Esophagus squamous epithelium (tissue), 5 donors: ENCODE measurements at places on chromosomes 2 and 18.

GRCh38 chr2:101627285-101628029 lies 70.0 kb upstream of the MAP4K4 start:
- no peak overlapping the region for H3K27ac ChIP-seq
- no peaks in the 10 kb centered on the region for H3K36me3 ChIP-seq
- H3K4me3 ChIP-seq, result no peak overlapping the region

GRCh38 chr2:223469270-223470046 lies 132.7 kb downstream of the SCG2 start:
- no peaks in the 10 kb centered on the region for H3K4me1 ChIP-seq
- H3K27me3 ChIP-seq, result no peaks in the 10 kb centered on the region
- DNase-seq, result no peak

GRCh38 chr2:204628926-204629712 lies 83.8 kb downstream of the PARD3B start:
- H3K36me3 ChIP-seq, result no peaks in the 10 kb centered on the region
- DNase-seq, result no peak
- H3K4me1 ChIP-seq, result no peaks in the 10 kb centered on the region
- H3K27ac ChIP-seq, result no peak overlapping the region
- no peak overlapping the region for H3K4me3 ChIP-seq

GRCh38 chr2:176997792-176998169 lies 214.8 kb upstream of the HNRNPA3 start:
- no peak overlapping the region for H3K4me3 ChIP-seq
- no peaks in the 10 kb centered on the region for H3K4me1 ChIP-seq
- H3K27ac ChIP-seq, result no peak overlapping the region
- no peak for DNase-seq
